ENCODE measurements at places on chromosomes 5 and 9.
A peak's percentile ranks its signal among the peaks of the same experiment; 100 is the strongest.

DNA sequence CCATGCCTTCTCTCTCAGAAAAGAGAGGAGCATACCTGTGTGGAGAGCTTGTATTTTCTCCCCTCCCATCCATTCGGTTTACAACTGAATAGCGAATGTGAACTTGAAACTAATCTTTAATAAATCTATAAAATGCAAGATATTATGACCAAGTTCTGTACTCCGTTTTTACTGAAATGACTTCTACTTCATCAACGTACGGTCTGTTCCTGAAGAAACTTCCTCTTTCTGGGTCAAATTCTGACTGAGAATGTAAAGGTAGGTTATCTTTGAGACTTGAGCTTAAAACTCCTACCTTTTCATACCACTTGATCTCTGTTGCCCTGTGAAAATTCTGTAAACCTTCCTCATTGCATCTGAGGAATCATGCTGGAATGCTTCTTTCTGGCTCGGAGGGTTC is 4.2 kb upstream of the CTNNAL1 start:
- DNase-seq: no peak

GRCh38 chr9:133879615-133880014 is 112.5 kb downstream of the VAV2 start:
- no peak for DNase-seq

- DNase-seq: no peak
These were observed 62.6 kb upstream of the IGFBPL1 start for GRCh38 chr9:38486837-38487236.

DNA sequence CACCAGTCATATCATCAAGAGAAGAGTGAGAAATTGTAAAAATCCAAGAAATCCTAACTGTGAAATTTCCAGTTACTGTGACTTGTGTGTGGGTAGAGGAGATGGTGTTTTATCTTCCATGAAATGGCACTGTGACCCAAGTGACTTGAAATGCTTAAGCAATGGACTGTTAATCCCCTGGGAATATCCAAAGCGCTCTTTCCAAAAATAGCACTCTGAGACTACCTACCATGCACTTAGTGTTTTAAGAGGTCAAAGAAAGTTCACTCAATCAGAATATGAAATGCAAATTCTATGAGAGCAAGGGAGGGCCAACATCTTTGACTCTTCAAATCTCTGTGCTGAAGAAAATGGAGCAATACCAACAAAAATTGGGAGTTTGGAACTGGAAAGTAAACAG is 244.0 kb downstream of the GABRB2 start:
- DNase-seq: no peak

DNA sequence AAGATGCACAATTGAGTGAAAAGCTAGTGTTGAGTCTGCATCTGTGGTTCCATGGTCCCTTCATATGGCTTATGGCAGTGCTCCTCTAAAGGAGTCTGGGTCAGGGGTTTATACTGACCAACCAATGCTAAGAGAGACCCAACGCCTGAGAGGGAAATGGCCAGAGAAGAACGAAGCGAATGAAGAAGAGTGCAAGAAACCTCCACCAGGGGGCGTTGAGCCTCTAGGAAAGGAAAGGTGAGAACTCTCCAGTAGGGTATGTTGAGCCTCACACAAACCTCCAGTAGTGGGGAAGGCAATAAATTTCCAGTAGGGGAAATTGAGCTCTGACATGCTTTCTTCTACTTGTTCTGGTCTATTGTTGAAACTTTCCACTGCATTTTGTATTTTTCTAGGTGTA is 470.6 kb downstream of the PRDM9 start:
- DNase-seq: no peak

- peak; percentile 51 for DNase-seq
These were observed at the start of gene SLCO4C1 for GRCh38 chr5:102296178-102296817. TSS of gene SLCO4C1 (minus strand) at chr5:102296284. CDS start at chr5:102296262, 22 bp downstream.

GRCh38 chr9:120507936-120508510 is 71.9 kb downstream of the CDK5RAP2 start:
- no peak for DNase-seq

- DNase-seq: peak; percentile 36
These were observed 31.4 kb upstream of the BRD3 start for GRCh38 chr9:134099123-134099761.

GRCh38 chr5:15763754-15764153 is 263.8 kb downstream of the FBXL7 start:
- no peak for DNase-seq

- no peak for DNase-seq
These were observed 46.0 kb downstream of the EBF1 start for GRCh38 chr5:159053708-159054107.

- DNase-seq: no peak
These were observed 76.5 kb downstream of the SH3PXD2B start for GRCh38 chr5:172377856-172378255.

- no peak for DNase-seq
These were observed 128.2 kb upstream of the TMEM161B start for GRCh38 chr5:88396751-88397281.

DNA sequence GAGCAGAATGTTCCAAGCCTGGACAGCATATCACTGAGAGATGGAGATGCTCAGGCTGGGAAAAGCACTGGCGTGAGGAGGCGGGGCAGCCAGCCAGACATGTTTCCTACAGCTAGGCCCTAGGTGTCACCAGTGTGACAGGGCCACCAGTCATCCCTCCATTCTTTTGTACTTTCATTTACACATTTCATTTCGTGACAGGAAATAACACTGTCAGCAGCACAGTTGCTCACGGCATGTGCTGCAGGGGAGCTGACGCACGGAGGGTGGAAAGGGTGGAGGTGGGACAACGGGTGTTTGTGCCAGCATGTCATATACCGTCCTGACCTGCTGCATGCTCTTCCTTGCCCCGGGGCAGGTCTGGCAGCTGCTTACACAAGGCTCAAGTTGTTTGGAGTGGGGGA is 14.8 kb upstream of the CEMIP2 start:
- peak; percentile 53 for DNase-seq

GRCh38 chr9:124419832-124420489 is 4.7 kb upstream of the PSMB7 start:
- no peak for DNase-seq

DNA sequence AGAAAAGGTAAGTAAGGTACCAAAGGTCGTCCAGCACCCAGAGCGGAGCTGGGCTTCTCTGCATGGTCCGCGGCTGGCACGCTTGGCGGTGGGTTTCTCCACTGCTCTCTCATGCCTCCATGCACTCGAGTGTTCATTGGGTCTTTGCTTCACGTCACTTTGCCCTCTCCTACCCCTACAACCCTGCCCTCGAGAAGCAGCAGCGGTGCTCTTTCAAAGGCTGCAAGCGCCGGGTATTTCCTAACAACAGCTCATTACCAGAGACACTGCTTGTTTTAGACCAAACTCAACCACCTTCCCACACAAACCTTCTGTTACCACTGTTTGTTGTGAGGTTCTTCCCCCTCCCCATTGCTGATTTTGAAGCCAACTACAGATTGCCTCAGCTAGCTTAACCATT is 21.5 kb upstream of the ZBTB34 start:
- no peak for DNase-seq

DNA sequence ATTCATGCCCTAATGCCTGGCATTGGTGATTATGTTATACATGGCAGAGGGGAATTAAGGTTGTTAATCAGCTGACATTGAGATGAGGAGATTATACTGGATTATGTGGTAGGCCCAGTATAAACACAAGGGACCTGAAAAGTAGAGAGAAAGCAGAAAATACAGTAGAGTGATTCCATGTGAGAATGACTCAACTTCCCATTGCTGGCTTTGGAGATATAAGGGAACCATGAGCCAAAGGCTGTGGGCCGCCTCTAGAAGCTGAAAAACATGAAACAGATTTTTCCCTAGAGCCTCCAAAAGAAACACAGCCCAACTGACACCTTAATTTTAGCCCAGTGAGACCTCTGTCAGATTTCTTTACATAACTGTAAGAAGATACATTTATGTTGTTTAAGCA is 65.0 kb upstream of the CTXN3 start:
- DNase-seq: no peak

DNA sequence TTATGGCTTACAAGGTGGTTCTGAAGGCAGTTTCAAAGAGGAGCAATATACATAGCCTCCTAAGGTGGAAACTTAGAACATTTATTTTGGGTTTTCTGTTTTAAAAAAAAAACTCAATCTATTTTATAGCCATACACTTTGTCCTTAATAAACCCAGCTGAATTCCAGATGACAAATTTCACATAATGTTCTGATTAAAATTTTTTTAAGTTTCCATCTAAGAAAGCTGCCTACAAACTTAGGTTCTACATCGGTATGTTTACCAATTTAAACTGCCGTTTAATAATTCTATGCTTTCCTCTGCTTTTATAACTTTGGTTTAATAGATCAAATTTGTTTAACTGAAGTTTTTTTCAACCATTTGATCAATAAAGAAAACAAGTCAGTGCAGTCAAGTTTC is 12.5 kb downstream of the NR3C1 start:
- DNase-seq: no peak

DNA sequence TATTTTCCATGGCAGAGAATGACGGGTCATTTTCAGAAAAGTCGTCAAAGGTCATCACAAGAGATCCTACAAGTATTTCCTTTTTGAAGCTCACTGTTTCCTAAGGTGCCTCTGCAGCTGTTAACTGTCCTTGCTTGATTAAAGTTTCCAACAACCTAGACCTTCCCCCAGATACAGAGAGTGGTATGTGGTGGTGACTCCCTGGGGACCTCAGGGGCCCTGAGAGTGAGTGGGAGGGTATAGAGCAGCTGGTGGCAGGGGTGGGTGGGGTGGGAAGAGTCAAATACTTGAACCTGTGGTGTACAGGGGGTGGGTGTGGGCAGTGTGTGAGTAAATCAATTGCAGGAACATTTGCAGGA is 1.6 kb upstream of the CD72 start:
- DNase-seq: no peak

DNA sequence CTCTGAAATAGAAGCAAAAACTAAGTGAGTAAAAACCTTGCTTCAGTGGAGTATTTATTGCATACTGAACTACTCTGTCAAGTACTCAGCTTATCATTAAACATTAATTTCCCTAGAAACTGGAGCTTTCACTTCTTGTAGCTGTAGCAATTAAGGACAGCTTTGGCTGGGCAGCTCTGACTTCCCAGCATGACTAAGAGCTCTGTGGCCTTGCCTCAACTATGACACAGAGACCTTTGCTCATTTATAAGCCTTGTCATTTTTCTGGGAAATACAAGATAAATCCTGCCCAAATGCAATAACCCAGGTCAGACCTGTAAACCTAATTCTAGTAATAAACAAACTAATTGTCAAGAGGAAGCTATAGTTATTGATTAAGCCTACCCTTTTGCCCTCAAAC is 65.4 kb upstream of the STK32A start:
- no peak for DNase-seq

DNA sequence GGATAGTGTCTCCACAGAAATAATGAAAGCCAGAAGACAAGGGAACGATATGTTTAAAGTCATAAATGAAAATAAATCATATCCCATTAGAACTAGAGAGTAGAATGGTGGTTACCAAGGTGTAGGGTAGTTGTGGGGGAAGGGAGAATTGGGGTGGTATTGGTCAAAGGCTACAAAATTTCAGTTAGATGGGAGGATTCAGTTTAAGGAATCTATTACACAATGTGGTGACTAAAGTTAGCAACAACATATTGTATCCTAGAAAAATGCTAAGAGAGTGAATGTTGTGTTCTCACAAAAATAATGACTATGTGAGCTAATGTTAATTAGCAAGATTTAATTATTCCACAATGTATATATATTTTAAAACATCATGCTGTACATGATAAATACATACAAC is 27.8 kb upstream of the LARP1 start:
- DNase-seq: no peak

All from stimulated activated CD4-positive, alpha-beta T cell treated with anti-CD3 and anti-CD28 coated beads, Interleukin-1b, Interleukin-23, amount 100 ng/mL, for 1 hour (primary cell).